Activated naive CD4-positive, alpha-beta T cell treated with anti-CD3 and anti-CD28 coated beads for 36 hours (primary cell): ENCODE measurements at places on chromosomes 11 and 22.

GRCh38 chr11:106160494-106160893 is 83.0 kb downstream of the AASDHPPT start:
- DNase-seq, result no peak

- no peak for DNase-seq
These were observed 19.3 kb upstream of the NUCB2 start for GRCh38 chr11:17257196-17257595.

DNA sequence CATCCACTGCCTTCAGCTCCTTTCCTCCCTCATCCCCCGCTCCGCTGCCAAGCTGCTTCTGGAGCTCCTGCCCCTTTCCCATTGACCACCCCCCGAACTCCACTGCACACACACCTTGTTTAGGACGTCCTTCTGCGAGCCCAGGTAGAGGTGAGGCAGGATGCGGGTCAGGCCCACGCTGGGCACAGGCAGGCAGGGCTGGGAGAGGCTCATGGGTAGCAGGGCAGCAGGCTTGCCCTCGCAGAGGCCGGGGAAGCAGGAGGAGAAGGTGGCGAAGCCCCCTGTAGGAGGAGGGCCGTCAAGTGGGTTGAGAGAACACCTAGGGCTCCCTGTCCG is 13.3 kb downstream of the DUSP8 start:
- DNase-seq, result no peak

GRCh38 chr22:16970446-16970845 is 37.6 kb downstream of the GAB4 start:
- peak; percentile 43 for DNase-seq

DNA sequence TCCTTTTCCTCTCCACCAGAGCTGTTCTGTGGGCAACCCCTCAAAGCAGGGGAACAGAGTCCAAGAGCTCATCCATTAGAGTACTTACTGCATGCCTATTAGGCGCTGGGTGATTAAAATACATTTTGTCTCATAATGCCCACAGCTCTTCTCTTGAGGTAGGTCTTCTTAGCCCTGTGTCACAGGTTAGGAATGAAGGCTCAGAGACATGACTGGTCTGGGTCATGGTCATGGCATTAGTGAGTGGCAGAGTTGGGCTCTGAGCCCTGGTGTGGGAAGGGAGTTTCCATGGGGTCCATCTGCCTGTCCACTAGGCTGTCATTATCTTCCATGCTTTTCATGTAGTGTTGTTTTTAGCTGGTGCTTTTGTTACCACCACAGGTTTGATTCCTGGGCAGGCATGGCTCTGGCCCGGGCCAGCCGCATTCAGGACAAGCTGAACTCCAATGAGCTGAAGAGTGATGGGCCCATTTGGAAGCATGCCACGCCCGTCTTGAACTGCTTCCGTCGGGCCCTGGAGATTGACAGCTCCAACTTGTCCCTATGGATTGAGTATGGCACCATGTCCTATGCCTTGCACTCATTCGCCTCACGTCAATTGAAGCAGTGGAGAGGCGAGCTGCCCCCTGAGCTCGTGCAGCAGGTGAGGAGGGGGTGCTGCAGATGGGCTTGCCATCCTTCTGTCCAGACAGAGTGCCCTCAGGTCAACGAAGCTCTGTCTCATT is 76.1 kb downstream of the CABIN1 start:
- DNase-seq, result no peak
